ENCODE measurements at places on chromosomes 11 and 22. TPM values are rescaled to one million over a fixed set of nuclear protein-coding genes. Genes with fewer than 3 reads are reported as not detected.
A peak's percentile ranks its signal among the peaks of the same experiment; 100 is the strongest.

GRCh38 chr11:119622454-119623143 is 106.4 kb downstream of the NECTIN1 start:
- no peak for DNase-seq

DNA sequence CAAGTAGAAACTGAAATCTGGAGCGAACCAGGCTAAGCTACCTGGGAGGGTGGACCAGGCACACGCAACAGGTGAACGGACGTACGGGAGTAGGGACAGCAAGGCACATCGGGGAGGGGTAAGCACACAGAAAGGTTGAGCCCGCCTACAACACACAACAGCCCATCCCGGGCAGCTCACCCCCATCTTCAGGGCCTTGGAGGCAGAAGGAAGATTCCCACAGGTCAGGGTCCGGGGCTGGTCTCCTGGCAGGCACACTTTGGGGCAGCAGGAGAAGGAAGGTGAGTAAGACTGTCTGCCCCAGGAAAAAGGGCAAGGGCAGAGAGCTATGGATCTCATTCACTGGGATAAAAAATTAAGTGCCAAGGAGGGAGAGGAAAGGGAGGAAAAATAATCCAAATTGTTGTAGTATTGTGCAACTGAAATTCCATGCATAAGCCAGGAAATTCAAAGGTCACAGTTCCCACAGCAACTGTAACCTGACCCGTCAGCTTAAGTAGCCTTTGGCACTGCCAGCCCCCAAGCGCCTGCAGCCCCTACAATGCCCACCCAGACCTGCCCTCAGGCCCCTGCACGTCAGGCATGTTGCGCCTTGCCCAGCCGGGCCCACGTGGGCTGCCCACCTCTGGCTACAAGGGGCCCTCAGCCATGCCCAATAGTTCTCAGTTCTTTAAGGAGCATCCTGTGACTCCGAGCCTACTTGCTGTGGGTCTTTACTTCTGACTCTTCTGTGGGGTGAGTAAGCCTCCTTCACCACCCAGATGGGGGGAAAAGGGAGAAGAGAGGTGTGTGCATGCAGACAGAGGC is 51.8 kb downstream of the MICAL3 start:
- peak; percentile 63 for DNase-seq

Gene FXYD2
- 5.7 TPM for polyA plus RNA-seq

GRCh38 chr11:32137263-32137662 is 46.4 kb downstream of the RCN1 start:
- DNase-seq, result no peak

- no peak for DNase-seq
These were observed 117.2 kb upstream of the MTNR1B start for GRCh38 chr11:92852229-92852628.

Gene CDON
- polyA plus RNA-seq, result 10.6 TPM

DNA sequence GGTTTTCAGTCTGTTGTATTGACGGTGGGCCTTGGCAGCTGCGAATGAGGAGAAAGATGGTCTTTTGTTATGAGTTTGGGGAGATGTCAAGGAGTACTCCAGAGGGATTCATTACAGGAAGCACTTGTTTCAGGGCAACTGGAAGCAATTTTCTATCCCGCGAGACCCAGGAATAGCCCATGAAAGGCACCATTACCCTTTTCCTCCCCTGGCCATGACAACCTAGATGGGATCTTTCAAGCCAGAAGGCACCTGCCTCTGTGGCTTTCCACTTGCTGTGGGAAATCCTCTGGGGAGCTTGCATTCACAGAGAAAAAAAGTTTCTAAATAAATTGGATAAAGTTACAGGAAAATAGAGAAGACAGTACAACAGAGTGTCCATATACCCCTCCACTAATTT is 2.7 kb downstream of the ZNF215 start:
- no peak for DNase-seq

Gene APLNR
- 165 TPM for polyA plus RNA-seq

GRCh38 chr22:23211622-23212021 is 31.3 kb downstream of the BCR start:
- no peak for DNase-seq

- DNase-seq, result no peak
These were observed 271.1 kb downstream of the BUD13 start for GRCh38 chr11:116501728-116502127.

DNA sequence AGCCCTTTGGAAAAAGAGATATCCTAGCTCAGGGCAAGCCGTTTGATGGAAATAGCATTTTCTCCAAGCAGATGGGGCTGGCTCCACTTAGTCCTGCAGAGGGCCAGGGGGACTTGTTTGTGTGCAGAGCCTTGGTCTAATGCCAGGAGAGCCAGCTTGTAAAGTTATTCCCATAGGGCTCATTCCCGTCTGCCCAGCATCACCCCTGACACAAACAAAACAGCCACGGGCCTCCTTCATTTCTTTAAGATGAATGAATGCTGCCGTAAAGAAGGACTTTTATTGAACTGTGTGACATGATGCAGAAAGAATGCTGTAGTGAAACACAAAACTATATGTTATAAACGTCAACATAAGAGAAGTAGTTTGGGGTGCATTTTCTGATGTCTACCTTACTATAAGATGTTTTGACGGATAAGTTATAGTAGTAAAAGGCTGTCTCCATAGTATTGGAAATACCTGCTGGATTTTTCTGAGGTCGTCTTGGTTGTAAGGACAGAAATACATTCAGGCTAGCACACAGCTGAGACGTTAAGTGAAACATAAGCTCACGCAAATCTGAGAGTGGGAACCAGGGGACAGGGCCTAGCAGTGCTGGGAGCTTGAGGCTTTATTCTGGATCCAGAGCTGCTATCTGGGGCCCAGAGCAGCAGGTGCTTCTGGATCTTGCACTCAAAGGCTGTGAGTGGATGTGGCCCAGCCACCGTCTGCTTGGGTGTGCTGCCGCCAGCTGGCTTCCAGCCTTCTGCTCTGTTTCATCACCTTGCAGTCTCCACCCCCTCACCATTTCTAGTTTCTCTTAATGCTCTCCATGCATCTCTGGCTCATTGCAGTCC is 53.3 kb downstream of the NCAM1 start:
- peak; percentile 45 for DNase-seq

DNA sequence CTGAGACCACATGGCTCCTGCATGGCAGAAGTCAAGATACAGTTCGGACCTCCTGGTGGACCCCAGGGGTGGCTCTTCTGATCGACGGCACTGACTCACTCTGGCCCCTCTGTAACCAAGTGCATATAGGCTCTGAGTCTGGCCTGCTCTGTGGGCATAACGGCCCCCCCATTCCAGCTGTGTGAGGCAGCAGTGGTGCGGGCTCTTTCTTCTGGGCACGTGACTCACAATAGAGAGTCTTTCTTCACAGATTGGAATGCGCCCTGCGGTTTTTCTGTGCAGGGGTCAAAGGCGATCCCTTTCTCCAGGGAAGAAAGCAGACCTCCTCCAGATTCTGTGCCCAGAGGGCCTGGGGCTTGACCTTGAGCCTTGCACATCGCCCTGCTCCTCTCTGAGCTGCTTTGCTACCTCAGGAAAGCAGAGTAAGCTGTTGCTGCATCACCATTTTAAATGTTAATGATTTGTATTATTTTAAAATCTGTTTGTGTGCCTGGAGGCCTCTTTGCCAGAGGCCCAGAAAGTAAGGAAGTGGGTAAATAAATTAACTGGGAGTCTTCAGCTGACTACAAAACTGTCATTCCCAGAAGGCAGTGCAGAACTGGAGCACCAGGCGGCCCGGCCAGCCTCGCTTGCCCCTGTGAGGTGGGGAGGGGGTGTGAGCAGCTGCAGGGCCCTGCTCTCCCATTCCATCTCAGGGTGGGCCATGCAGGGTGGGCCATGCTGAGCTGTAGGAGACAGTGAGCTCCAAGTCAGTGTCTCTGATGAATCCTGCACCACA is 199.0 kb downstream of the GRIK4 start:
- peak; percentile 66 for DNase-seq

Gene MFRP
- polyA plus RNA-seq, result not detected

Gene P2RX6
- polyA plus RNA-seq, result 1.6 TPM

DNA sequence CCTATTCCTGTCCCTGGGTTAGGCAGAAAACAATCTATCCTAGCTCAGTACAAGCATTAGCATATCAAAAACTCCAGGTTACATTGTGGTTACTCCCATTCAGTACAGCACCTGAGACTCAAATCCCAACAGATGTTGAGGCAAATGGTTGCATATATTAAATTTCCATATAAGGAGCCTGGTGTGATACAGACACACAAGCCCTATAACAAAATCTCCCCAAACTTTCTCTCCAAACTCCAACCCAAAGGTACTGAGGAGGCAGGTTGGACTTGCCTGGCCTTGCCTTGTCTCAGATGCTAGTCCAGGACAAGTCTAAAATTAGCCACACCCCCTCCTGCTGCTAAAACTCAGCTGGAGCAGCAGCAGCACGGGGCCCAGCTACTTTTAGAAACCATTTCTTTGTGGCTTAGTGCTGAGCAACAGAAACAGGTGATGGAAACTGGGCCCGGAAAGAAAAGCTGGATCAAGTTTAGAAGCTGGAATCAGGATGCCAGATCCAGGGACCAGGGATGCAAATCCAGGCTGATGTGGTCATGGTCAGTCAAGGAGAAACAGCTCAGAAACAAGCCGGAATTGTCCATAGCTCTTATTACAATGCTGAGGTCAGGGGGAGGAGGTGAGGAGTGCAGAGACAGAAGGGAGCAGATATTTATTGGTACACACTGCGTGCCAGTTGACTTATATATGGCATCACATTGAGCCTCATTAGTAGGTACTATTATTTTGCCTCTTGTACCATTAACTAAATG is 73.7 kb upstream of the AMOTL1 start:
- DNase-seq, result no peak

GRCh38 chr22:50046019-50046415 is 12.1 kb downstream of the TTLL8 start:
- DNase-seq, result no peak

DNA sequence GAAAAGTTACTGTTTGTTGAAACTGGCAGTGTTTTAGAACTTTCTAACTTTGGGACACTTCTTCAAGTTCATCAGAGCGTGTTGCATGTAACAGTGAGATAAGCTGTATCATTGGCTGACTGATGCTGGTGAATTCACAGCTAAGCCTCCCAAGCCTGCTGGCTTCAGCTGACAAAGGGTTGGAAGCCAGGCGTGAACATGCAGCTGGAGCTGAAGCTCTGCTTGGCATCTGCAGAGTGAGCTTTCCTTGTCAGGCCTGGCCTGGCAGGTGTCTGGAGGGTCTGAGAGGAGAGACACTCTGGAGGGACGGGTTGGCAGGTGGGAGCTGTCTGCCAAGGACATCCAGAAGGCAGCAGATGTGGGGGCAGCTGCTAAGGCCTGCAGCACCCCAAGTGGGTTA is 1.5 kb downstream of the AMPD3 start:
- DNase-seq, result no peak

DNA sequence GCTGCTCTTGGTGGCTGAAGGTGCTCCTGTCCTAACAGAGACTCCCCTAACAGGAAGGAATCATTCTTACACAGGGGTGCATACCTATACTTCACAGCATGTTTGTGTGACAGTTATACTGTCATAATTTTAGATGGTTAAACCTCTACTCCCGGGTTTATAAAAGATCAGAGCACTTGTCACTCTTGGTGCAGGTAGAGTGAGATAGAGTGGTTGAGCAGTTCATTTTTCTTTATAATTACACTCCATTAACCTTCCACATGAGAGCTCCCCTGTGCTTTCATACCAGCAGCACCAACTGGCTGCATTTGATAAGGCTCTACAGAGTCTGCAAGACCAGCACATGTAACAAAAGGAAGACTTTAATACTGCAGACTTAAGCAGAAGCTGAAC is 72.9 kb downstream of the LARGE2 start:
- no peak for DNase-seq

GRCh38 chr11:68257477-68258362 is 14.1 kb downstream of the C11orf24 start:
- peak; percentile 78 for DNase-seq

Gene SLC17A6
- polyA plus RNA-seq, result not detected

Gene ANGPTL5
- 0.04 TPM for polyA plus RNA-seq

GRCh38 chr11:114483929-114484328 is 44.7 kb downstream of the REXO2 start:
- DNase-seq, result no peak

Gene PDE2A
- 8.8 TPM for polyA plus RNA-seq

GRCh38 chr11:84103096-84103495 is 816.9 kb upstream of the CCDC90B start:
- no peak for DNase-seq

- DNase-seq, result no peak
These were observed 109.5 kb downstream of the DBX1 start for GRCh38 chr11:20050551-20051333.

GRCh38 chr11:123973816-123974215 is 3.8 kb downstream of the OR10S1 start:
- no peak for DNase-seq

DNA sequence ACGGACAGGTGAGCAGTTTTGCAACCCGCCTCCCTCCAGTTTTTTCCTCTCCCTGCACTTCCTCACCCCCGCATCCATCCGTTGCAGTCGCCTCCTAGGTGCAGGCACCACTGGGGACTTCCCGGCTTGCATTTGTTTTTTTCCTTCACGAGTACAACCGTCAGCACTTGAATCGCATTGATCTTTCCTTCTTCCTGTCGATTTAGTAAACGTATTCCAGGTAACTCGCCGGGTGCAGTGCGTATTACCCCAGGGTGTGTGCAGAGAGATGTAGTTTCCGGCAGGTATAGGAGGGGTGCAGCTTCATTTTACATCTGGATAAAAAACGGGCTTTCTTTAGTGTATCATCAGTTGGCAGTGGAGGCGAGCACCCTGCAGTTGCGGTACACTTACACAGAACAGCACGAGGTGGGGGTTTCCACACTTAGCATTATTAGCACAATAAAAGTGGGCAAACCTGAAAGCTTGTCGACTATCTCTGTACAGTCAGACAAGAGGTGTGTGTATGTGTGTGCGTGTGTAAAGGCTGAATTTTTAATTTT is at the start of gene SORL1-AS1:
SORL1-AS1 (minus strand) TSS at position 359 of the 542 bp plus-strand sequence.
- no peak for DNase-seq

Gene OR2AG1
- 0.05 TPM for polyA plus RNA-seq

Gene SMTNL1
- 0.48 TPM for polyA plus RNA-seq

All from right lung (tissue), 10 donors.